ENCODE measurements at places on chromosomes 7 and 10.

DNA sequence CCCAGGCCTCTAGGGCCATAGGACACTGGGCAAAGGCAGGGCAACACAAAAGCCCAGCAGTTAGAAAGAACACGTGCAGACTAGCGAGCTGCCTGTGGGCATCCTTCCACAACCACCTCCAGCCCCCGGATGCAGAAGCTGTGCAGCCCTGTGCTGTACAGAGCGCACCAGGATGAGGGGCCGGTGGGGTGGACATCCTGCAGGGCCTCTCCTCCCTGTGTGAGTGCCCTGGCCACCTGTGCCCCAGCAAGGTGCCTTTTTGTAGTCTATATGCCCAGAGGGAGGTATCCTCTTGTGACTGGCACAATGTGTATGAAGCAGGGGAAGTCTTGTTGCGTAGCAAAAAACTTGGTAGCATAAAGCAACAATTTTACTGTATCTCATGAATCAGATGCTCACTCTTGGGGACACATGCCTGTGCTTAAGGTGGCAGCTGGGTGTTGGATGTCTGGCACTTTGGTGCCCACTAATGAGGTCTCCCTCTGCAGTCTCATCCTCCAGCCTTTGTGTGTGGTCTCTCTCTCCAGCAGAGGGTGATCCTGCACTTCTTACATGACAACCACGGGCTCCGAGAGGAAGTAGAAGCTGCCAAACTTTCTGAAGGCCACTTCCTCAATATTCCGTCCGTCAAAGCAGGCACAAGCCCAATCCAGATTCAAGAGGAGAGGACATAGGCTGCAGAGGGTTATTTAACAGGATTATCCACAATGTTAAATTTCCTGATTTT lies 8.7 kb downstream of the NCAPG2 start:
- peak; percentile 51 for DNase-seq

DNA sequence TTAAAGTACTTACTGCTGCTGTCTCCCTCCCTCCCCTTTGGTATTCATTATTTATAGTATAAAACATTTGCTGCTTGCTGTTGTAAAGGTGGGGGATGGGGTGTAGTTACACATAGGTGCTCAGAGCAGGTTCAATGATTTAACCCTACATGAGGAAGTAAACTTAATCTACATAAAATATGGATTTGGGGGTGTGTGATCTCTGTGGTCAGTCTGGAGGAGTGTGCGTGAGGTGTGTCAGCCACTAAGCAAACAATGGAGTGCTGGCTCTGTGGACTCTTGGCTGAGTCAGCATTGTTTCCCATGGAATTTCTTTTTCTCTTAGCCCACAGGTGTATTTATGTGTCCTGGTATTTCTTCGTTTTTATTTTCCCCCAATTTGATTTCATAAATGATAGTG lies 133.9 kb downstream of the AUTS2 start:
- DNase-seq, result no peak

GRCh38 chr7:4634166-4634565 lies 47.9 kb upstream of the FOXK1 start:
- DNase-seq, result no peak

- no peak for DNase-seq
Observed at GRCh38 chr10:63072951-63073350, 60.2 kb upstream of the NRBF2 start.

DNA sequence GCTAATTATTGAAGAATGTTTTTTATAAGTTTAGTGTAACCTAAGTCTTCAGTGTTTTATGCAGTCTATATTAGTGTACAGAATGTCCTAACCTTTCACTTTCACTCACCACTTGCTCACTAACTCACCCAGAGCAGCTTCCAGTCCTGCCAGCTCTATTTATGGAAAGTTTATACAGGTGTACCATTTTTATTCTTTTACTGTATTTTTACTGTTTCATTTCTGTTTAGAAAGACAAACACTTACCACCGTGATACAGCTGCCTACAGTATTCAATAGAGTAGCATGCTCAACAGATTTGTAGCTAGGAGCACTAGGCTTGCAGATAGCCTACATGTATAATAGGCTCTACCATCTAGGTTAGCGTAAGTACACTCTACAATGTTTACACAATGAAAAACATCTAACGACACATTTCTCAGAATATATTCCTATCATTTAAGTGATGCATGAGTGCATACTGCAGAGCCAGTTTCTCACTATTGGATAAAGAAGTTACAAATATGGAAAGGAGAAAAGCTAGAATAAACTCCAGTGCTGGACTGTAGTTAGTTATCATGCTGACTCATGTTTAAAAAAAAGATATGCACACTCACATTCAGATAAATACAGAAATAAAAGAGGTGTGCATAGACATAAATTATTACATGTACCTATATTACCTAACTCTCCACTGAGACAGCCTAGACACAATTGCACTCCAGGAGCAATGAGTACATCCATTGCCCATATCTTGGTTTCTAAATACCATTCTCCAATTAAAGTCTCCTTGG lies 30.4 kb downstream of the STEAP1B start:
- no peak for DNase-seq

DNA sequence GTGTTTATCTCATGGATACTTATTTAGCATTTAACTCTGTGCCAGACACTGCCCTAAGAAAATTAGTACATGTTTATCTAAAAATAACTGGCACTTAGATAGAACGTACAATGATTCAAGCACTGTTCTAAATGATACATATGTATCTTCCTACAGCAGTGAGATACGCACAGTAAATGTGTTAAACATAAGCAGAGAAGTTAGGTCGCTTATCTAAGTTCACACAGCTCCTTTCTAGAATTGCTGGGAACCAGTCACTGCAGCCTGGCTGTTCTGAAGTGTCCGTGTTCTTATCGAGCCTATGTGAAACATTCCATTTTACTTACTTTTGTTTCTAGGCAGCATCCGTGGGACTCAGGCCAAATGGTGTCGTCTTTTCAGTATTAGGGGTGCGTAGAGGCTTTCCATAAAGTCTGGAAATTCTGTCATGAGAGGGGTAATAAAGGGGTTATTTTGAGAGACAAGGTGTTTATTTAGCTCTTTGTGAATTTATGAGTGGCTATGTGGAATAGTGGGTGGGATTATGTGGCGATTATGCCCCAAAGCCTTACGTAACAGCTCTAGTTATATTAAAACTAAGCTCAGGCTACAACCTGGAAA lies 186.9 kb downstream of the SND1 start:
- no peak for DNase-seq

DNA sequence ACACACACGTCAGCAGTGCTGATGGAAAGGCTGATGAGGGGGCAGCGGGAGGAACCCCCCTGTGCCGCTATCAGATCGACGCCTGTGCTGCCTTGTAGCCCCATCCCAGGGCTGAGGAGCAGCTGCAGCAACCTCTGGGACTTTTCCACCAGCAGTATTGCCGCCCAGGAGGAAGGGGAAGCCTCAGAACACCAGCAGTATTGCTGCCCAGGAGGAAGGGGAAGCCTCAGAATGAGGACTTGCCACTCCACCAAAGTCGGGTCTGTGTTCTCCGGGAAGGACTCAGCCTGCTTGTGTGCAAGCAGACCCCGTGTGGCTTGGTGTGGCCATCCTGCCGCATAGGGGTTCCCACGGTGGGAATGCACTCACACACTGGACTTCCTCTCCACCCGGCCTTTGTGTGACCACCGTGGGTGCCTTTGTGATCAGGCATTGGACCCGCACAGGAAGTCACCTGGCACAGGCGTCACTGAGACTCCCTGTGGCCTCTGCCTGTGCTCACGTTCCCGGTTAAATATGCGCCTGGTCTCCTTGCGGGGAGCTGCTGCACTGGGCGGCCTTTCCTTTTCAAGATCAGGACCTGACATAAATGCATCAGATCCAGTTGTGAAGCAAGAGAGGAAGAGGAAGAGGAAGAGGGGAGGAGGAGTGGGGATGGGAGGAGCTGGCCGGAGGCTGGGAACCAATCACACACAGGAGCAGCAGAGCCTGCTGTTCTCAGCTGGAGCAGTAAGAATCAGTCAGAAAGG lies 248.5 kb downstream of the DNAJB6 start:
- DNase-seq, result no peak

DNA sequence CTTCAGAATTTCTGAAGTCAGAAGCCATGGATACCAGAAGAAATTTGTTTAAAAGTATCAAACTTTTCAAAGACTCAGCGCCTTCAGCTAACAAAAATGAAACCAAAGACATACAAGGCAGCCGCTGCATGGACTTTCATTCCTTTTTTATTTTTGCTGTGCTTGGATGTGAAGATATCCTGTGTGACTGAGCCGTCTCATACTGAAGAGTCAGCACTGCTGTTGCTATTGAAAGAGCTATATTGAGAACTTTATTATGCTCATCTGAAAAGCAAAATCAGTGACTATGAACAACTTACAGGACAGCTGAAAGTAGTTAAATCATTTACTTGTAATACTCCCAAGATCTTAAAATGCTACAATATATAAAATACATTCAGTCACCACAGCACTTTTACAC lies 809.2 kb downstream of the NXPH1 start:
- DNase-seq, result no peak

DNA sequence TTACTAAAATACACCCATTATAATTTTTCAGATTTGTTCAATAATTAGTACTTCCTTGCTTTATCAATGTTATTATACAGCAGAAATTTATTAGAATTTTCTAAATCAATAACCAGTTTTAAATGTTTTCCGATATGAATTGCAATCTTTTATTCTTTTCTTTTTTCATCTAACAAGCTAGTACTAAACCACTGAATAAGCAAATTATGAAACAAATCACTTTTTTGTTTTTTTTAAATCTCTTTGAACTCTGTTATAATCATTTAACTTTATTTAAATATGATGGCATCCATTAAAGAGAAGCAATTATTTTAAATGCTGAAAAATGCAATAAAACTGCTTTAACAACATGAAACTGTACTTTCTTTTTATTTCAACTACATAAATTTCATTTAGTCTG lies 59.7 kb downstream of the HYCC1 start:
- DNase-seq, result no peak

DNA sequence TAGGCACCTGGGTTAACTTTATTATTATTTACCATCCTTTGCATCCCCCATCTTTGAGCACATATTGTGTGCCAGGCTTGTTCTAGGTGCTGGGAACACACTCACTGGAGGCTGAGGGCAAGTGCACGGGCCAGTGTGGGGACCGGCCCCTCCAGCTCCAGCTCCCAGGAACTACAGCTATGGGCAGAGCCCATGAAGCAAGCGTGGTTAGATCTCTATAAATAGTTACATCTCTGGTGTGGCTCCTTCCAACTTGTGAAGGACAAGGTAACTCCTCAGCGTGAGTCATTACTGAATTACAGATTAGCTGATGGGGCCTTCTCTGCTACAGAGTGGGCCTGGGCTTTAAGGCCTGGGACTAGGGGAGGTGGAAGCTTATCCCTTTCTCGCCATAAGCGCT lies 583.5 kb downstream of the SDK1 start:
- no peak for DNase-seq

- no peak for DNase-seq
Observed at GRCh38 chr7:47806701-47807103, 141.6 kb downstream of the PKD1L1 start.

DNA sequence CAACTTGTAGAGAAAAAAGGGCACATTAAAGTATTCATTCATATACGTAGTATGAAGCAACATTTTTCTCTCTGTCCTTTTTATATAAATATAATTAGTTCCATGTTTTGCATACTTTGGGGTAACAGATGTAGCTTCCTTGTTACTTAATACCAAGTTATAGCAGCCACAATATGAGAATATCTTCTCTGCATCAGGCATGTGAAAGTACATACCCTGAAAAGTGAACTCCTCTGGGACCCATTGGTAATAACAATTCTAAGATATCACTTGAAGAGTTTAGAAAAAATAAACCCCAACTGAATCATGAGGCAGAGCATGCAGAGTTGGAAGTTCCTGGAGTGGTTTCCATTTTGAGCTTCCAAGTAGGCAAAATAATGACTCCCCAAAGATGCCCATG lies 2.4 kb upstream of the CRPPA start:
- no peak for DNase-seq

GRCh38 chr10:85848756-85849155 lies 517.8 kb downstream of the GRID1 start:
- no peak for DNase-seq
